ENCODE measurements at places on chromosomes 16 and 17.

DNA sequence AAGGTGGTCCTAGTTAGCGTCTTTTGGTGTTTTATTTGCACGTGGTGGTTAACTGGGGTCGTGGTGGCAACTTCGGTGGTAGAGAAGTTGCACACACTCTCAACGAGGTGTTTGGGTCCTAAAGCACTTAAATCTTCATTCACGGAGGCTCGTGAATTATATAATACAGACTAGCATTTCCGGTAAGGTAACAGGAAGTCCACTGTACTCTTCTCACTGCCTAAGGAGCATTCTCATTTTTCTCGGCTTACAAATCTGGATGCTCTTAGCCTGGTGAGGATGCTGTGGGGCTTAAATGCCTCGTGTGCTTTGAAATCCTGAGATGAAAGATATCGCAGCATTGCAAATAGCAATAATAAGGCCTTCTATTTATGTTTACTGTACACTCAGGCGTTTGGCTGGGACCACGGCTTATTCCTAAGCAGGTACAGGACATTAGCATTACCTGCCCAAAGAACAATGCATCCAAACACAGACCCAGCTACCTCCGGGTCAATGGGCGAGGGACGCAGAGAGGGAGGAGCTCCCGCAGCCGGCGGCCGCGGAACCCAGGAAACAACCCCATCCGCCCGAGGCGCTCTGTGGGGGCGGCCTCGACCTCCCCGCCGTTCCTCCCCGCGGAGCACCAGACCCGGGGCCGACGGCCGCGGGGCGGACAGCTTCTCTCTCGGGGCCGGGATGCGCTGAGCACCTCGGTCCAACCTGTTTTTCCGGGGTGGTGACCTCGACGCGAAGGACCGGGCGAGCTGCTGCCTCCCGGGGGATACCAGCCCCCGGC lies 856 bp downstream of the DNAJA2 start:
- DNase-seq, result no peak

DNA sequence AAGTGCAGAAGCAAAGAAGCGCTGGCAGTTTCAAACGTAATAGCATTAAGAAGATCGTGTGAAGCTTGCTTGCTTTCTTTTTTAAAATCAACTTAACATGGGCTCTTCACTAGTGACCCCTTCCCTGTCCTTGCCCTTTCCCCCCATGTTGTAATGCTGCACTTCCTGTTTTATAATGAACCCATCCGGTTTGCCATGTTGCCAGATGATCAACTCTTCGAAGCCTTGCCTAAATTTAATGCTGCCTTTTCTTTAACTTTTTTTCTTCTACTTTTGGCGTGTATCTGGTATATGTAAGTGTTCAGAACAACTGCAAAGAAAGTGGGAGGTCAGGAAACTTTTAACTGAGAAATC lies 17.4 kb upstream of the RAB11FIP4 start:
- DNase-seq, result no peak

GRCh38 chr16:17356243-17356933 lies 114.4 kb downstream of the XYLT1 start:
- DNase-seq, result no peak

DNA sequence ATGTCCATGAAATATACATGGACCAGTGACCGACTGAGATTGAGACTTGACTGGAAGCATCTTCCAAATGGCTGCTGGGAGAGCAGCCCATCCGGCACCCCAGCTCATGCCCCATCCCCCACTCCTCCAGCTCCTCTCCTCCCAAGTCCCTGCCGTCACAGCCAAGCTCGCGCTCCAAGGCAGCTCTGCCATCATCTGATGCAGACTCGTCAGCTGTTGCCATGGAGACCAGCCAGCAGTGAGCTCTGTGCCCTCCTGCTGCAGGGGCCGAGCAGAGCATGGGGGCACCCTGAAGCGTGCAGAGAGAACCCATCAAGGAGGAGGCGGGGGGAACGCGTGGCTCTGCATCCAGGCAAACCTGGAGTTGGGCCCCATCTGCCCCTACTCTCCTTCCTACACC lies 74.5 kb upstream of the TNRC6C start:
- DNase-seq, result no peak

GRCh38 chr16:56625943-56626654 lies 518 bp downstream of the MT1E start:
- no peak for DNase-seq

- DNase-seq, result no peak
These were observed 30.6 kb downstream of the FAM20A start for GRCh38 chr17:68570526-68570925.

DNA sequence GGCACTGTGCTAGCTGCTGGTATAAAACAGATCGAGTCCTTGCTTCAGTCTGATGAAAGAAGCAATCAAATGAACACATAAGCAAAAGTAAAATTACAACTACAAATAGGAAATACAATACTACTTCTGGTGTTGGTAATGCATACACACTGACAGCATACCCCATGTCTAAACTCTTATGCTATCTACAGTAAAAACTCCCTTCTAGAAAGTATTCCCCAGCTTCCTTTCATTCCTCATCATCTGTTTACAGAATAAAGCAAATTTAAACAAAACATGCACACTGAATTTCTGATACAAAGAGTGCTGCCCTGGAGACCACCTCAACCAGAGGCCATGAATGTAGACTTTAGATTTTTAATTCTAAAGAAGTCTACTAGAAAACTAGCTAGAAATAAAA lies 109.6 kb downstream of the SSH2 start:
- DNase-seq, result no peak

DNA sequence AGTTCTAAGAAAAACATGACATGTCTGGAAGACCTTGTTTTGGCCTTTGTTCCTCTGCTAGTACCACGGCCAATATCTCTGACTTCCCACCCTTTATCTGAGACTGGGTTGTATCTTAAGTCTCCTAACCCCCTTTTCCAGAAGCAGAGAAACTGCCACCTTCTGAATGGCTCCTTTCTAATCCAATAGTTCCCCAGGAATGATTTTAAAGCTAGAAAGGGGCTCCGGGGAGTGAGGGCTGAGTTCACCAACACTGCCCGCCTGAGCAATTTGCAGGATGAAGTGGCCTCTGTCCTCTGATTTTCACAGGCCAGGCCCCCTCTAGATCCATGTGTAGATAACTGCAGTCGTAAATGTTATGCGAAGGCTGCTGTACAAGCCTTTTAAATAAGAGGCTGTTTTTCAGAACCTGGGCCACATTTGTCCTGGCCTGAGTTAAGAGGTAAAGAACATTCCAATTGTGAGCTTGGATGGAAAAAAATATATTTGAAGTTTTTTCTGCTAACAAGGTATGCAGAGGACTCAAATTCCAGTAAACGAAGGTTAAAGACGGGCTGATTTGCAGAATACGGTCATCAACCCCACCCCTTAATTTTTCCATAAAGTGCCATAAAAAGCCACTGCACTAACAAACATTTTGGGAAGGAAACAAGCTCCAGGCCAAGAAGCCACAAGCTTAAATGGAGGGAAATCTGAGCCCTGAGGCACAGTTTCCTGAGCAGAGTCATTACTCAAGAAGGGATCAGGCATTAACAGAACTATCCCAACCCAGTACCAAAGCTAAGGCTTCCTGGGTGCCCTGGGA lies 117.0 kb upstream of the MAF start:
- no peak for DNase-seq

DNA sequence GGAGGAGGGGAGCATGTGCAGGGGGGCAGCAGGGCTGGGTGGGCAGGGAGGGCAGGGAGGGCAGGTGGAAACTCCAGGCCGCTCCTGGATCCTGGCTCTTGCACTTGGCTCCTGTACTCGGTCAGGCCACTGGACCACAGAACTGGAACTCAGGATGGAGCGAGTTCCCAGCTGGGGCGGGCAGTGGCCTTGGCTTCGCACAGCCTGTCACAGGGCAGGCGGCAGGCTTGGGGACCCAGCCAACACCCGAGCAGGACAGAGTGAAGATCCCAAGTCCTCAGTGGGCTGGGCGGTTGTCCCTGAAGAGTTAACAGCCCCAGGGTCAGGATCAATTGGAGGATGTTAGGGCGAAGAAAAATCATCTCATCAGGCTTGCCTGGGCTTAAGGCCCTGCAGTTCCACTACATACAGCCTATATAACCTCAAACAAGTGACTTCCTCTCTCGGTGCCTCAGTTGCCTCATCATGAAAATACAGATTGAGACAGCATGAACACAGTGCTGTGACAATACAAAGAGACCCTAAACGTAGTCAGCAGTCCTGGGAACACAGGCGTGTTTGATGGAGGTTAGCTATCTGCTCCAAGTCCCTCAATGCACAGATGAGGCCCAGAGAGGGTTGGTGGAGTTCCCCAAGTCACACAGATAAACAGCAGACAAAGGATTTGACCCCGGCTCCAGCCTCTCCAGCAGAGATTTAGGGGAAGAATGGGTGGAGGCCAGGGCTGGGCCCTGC lies 21.9 kb downstream of the ZNF423 start:
- no peak for DNase-seq

DNA sequence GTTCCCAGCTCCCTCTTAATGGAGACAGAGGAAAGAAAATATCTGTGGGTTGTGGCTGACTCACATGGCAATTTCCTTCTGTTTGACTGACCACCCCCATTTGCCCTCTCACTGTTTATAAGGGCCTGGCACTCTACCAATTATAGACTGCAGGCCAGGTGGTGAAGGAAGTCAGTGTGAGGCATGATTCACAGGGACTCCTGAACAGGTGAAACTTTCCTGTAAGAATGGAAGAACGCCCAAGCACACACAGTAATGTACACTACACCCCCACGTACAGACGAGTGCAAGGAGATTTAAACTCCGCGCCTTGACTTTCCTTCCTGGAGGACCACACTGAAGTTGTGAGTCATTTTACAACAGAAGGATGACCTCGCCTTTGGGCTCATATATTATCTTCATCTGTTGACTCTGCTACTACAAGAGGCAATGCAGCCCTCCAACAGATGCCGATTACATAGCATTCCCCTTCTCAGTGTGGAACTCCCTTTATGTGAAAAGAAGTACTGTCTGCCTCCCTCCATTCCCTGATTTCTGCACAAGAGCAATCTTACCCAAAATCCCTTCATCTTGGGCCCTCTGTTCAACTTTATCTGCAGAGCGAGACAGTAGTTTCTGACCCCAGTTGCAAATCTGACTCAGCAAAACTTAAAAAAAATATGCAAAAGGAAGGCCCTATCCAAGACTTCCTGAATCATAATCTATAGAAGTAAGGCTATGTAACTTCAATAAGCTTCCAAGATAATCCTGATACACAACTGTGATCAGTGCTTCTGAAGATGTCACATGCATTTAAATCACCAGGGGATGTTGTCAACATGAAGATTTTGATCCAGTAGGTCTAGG lies 163.6 kb downstream of the SHISA6 start:
- DNase-seq, result no peak

- no peak for DNase-seq
These were observed 55.0 kb downstream of the STX8 start for GRCh38 chr17:9520649-9521048.

DNA sequence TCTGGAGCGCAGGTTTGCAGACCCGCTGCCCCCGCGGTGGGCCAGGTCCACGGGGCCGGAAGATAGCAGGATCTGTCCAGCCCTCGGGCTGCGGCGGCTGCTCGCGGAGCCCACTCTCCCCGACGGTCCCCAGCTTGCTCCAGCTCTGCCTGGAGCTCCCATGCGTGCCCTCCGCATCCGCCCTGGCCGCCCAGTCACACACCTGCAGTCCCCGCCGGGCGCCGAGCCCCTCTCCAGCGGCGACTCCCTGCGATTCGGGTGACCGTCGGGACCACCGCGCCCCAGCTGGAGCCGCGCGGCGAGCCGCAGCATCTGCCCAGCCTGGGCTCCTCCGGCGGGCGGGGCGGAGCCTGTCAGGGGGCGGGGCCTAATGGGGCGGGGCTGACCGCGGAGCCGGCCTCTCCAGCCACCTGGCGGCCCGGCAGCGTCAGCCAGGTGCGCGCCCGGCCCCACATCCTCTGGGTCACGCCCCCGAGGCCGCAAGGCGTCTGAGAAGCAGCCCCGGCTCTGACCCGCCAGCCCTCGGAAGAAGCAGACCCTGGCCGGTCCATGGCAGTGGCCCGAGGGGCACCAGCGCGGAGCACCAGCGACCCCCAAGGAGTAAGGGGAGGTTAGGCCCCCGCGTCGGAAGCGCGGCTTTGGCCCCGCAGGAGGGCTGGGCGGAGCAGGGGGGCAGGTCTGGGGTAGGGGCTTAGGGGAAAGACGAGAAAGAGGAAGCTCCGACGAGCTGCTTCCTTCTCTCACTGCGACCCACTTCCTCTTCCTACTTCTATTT lies at the start of gene PIK3R5:
TSS of gene PIK3R5 (minus strand) at position 314 of the 775 bp plus-strand sequence. CDS start 54,213 bp downstream, outside the sequence.
- peak; percentile 66 for DNase-seq

- DNase-seq, result no peak
These were observed 195.5 kb downstream of the COPRS start for GRCh38 chr17:31663576-31663975.

DNA sequence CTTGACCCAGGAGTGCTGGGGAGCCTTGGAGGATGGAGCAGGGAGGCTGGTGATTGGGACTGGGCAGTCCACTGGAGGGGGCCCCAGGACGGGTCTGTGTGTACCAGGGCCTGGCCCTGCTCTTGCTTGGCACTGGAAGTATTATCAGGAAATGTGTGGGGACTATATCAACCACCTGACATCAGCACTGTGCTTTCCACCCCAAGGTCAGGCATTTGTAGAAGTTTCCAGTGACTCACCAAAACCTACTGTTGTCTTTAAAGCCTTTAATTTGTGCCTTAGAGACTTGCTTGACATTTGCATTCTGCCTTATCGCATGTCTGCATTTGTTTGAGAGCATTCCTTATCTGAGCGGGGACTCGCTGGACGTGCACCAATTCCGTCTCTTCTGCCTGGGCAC lies 323.1 kb downstream of the FOXL1 start:
- no peak for DNase-seq

DNA sequence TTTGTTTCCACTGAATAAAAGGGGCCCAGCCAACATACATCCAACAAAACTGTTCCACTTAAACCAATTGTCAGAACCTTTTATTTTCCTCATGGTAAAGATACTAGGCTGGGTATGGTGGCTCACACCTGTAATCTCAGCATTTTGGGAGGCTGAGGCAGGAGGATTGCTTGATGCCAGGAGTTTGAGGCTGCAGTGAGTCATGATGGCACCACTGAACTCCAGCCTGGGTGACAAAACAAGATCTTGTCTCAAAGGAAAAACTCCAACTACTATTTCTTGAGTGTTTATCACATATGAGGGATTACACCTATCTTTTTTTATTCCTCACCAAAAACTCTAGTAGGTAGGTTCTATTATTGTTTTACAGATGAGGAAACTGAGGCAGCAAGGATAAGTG lies 4.7 kb upstream of the PSMC5 start:
- no peak for DNase-seq

GRCh38 chr17:2068519-2069051 lies 13.7 kb downstream of the HIC1 start:
- no peak for DNase-seq

DNA sequence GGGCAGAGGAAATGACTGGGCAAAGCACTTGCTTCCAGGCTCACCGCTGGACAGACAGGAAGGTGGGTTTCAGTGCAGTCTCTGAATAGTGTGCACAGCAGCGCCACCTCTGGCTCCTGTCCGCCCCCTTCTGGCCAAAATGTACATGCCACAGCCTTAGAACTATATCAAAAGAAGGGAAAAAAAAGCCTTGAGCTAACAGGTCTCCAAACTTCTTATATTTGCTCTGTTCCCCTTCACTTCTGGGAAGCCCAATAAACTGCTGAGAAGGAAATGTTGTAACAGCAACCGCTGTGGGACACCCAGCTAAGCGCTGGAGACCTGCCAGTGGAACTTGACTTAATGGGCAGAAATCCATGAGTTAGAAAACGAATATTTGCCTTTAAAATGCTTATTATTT lies 17.5 kb downstream of the COG7 start:
- peak; percentile 11 for DNase-seq

- no peak for DNase-seq
These were observed 28.1 kb downstream of the WSCD1 start for GRCh38 chr17:6098050-6098822.
